Activated CD4-positive, alpha-beta T cell treated with anti-CD3 and anti-CD28 coated beads, Interleukin-2, amount 10 ng/mL, durations not matched to agents 24 days and 14 days (primary cell): ENCODE measurements at places on chromosomes 4 and X.

DNA sequence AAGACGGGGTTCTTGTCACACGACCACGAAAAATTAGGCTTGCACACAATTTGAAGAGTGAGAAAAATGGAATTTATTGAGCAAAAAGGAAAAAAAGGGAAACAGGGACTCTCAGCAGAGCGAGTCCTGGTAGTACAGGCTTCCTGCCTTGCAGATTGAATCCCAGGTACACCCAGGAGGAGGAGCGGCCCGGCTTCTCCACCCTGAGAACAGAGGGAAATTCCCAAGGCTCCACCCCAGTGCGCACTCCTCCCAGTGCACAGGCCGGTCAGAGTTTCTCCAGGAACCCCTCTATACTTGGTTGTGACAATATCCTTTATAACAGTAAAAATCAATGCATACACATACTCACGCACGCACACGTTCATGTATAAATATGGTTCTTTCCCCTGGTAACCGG, 22.0 kb downstream of the SLC4A4 start:
- DNase-seq: no peak

DNA sequence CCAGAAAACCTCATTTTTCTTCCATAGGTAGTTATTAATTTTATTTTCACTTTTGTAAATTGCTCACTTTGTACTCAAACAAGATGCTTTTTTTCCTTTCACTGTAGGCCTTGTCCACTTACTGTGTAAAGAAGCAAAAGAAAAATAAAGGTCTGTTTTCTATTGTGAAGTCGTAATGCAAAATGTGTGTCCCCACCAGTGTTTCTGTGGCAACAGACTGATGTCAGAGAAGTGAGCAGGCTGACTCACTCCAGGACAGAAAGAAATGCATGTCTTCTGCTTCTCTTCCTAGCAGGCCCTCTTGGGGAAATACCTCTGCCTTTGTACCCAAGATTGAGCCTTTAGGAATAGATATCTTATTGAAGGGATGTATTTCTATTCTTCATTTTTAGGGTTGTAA, 30.3 kb downstream of the INPP4B start:
- peak; percentile 73 for DNase-seq

DNA sequence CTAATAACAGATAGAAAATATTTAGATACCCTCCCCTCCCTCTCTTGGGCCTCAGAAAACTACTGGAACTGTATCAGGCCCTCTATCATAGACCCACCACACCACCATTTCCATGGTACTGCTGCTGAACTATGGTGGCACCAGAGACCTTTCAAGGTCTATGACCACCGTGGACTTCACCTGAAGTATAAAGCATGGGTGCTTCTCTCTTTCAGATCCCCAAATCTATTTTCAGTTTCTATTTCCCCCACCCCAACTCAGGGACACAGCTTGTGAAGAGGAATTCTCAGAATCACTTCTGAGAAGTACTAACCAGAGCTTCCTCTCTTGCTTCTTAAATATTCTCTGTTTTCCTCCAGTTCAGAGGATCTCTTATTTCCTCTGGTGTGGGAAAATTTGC, 840.8 kb upstream of the HTR2C start:
- DNase-seq: no peak

DNA sequence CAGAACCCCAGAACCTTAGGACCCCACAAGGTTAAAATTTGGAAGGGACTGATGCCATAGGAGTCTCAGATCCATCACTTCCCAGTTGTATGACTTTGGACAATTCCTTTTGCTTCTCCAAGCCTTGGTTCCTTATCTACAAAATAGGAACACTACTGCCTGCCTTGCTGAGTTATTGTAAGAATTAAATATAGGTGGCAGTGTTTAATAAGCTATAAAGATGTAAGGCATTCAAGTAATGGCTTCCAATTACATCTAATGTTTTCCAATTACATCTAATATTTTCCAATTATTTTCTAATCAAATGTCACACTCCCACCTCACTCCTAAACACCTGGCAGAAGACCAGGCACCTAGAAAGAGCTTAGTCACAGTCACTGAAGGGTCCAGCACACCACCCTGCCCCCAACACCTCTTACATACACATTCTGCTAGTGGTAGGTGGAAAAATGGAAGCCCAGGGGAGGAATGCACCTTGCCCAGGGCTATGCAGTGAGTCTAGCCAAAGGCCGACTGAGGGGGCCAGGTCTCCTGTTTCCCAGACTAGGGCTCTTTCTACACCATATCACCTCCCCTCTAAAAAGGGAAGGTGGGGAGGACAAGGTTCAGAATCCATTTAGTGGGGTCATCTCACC, 24.5 kb upstream of the KDM5C start:
- DNase-seq: no peak

DNA sequence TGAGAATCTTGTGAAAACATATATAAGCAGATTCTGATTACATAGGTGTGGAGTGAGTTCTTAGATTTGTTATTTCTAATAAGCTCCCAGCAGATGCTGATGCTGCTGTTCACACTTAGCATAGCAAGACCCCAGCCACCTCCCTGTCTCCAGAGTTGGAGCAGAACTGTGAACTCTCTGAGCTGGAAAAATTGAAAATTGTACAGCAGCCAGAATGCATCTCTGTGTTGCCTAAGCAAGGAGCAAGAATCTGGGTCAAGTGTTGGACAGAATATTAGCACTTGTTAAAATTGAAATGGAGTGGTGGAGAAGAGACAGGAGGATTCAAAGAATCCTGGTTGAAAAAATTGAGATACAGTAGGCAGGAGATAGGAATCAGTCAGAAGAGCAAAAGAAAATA, 146.6 kb upstream of the FAM47C start:
- DNase-seq: no peak

GRCh38 chrX:139204571-139204897, 326.0 kb upstream of the F9 start:
- no peak for DNase-seq

DNA sequence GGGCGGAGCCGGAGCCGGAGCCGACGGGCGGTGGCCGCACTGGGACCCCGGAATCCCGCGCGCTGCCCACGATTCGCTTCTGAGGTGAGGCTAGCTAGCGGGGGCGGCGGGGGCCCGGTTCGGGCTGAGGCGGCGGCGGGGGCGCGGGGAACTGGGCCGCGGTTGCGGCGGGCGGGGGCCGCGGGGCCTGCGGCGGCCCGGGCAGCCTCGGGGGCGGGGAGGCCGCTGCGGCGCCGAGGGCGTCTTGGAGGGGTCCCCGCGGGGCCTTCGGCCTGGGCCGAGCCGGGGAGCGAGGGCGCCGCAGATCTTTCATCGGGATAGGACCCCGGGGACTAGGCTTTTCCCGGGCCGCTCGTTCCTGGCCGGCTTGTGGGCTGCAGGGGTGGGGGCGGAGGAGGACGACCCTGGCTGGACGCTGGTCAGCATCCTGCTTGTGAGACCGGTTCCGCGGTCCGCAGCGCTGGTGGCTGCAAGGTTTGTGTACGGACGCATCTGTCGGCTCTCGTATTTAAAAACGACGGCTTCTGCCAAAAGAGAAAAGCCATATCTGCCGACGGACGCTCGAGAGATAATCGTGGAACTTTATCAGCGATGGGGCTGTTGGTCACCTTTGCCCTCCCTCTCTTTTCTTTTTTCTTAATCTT, 419 bp downstream of the ADD1 start:
- DNase-seq: peak; percentile 72

DNA sequence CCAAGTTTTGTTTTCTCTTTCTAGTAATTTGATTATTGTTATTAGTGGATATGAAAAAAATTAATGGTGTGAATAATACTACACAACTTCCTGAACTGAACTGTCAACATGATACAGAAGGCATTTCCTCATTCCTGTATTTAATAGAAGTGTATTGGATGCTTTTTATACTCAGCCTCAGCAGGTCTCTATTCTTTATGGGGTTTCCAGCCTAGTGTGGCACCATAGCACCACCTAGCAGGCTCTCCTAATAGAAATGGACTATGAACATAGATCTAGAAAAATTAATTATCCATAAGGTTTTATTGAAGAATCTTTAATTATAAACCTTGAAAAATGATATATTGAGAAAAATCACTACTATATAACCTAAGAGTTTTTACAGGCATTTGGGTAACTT, 52.4 kb downstream of the GLRB start:
- DNase-seq: no peak

- no peak for DNase-seq
These were observed 358.2 kb upstream of the GATB start for GRCh38 chr4:152118819-152119553.

GRCh38 chr4:172141025-172141424, 327.8 kb downstream of the GALNTL6 start:
- no peak for DNase-seq

- DNase-seq: no peak
These were observed 37.6 kb upstream of the HPGD start for GRCh38 chr4:174559894-174560293.

DNA sequence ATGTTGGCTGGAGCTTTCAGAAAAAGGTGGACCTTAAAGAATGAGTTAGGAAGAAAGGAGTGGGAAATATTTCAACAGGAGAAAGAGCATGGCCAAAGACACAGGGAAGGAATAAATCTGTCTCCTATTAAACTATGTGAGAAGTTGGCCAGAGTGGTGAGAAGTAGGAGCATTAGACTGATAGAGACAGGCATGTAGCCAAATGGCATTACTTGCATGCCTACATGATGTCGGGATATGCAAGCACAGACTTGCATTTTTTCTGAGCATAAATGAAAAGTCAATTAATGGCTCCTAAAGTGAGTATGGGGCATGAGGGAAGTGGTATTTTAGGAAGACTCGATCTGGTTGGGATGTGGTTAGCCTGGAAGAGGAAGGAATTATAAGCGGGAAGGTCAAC, 279.6 kb upstream of the PITX2 start:
- no peak for DNase-seq

GRCh38 chr4:131459430-131460101, 1689.5 kb upstream of the PCDH10 start:
- no peak for DNase-seq

- DNase-seq: no peak
These were observed 225.6 kb downstream of the FBXW7 start for GRCh38 chr4:152310257-152310656.

- DNase-seq: no peak
These were observed 35.4 kb downstream of the ARHGEF38 start for GRCh38 chr4:105587841-105588240.

DNA sequence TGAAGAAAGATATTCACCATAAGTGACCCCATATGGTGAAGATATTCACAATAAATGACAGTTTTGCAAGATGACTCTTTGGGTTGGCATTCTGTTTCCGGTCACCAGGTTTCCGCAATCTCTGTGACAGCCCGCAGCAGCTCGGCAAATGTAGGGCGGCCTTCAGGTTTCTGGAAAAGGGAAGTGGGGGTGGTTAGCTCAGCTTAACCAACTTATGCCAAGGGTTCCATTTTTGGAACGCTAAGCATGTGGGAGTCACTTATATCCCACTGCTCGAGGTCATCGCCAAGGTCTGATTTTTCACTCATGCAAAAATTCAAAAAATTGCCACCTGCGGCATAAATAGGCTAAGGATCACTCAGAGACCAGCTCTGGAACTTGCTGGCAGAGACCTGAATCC, 51.0 kb downstream of the NIPAL1 start:
- DNase-seq: no peak

DNA sequence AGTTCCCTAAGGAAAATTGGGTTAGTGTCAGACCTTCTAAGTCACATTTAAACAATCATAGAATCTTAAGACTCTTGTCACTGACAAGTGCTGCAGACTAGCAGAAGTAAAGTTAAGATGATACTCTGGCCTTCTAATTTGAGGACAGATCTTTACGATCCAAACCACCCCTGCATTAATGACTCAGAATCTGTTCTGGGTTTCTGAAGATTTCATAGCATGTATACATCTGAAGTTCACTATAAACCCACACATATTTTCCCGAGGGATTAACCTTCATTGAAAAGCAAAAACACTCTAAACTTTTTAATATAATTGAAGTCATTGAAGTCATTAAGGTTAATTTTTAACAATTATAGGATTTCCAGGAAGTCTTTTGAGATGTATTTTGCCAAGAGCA, 674.3 kb downstream of the IQCM start:
- no peak for DNase-seq

GRCh38 chr4:99506781-99507180, 4.0 kb upstream of the C4orf17 start:
- no peak for DNase-seq

DNA sequence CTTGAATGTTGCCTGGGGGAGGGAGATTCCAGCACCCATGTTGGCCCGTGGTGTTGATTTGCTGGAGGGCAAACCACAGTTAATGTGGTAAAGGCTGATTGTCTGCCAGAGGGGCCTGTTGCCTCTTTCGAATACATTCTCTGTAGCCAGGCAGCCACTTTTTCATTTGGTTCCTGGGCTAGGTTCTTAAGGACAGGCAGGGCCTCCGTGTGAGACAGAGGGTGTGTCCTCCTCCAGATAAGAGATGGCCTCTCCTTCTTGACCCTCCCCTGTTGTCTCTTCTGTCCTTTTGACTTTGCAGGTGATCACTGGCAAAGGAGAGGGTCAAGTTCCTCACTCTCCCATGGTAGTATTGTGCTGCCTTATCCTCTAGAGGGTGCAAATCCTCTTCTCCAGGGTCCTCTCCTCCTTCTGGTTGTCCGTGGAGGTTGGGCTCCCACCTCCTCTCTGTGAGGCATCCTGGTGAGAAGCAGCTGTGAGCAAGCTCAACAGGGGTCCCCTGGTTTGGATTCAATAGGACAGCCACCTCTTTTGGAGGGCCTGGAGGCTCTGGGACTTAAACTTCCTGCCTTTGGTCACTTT, 44.9 kb downstream of the ZNF182 start:
- DNase-seq: peak; percentile 66

DNA sequence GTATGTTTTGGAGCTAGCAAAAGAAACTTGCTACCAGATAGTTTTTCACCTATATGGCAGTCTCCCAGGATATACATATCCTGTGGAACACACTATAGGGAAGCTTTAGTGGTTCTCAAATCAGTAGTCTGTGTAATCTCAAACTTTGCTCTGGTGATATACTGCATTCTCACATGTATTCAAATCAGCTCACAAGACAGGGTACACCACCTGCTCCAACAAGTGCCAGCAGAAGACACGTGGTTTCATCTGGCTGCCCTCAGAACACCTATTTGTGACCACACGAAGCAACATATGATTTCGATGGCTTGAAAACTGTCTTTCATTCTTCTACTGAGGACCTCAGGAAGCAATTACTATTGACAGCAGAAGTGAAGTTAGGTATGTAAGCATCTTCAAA, 37.7 kb downstream of the BCLAF3 start:
- DNase-seq: no peak

DNA sequence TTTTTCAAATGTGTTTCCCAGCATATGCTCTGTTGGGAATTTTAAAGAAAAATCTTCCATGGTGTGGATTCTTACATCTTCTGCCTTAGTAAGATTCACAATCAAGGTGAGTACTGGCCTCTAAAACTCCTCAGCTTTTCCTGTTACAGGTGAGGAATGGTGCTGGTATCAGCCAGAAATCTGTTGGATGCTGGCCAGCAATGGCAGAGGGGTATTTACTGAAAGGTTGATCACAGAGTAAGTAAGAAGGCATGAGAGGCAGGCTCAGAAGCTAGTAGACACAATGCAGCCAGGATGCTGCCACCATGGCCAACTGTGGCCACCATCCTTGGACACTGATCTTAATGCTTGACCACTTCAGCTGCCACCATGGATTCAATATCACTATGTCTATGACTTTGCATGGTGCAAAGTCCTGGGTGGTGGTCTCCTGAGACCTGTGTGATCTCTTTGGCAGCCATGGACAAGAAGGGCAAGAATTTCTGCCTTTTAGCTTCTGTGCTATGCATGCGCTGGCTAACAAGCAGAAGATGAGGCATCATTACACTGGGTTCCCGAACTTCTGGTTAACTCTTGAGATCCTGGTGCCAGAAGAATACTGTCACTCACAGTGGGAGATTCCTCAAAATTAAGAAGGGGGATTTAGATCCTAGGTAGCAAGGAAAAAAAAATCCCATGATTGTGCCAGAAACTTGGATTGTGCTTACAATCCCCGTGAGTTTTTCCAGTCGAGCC, 60.2 kb downstream of the CHRNA9 start:
- no peak for DNase-seq

GRCh38 chrX:137896123-137896522, 330.2 kb downstream of the ZIC3 start:
- DNase-seq: no peak
